ENCODE measurements at places on chromosomes 6 and 20.

DNA sequence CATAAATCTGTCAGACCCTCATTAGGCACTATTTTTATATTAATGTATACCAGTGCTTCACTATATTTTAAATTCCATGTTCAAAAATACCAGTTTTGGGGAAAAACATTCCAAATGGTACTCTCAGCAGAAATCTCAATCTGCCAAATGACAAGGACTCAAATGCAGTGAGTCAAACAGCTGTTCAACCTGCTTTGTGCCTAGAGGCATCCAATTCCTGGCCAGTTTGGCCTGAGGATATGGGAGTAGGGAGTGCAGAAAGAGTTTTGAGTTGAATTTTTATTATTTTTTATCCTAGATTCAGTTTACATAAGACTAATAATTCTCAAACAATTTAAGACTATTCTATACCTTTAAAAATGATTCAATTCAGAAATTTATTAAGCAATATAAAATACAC is 216.8 kb downstream of the LAMA2 start:
- DNase-seq, result no peak

GRCh38 chr6:83231146-83231545 is 38.0 kb downstream of the RWDD2A start:
- DNase-seq, result no peak

DNA sequence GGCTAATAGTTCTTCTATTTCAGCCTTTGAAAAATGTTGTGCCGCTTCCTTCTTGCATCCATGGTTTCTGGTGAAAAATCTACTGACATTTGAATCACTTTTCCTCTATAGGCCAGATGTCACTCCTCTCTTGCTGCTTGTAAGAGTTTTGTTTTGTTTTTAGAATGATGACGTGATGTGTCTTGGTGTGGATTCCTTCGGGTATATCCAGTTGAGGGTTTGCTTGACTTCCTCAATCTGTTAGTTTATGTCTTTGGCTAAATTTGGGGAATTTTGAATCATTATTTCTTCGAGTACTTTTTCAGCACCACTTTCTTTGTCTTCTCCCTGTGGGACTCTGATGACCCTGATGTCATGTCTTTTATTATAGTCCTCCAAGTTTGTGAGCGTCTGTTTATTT is 175.5 kb downstream of the MYLK4 start:
- no peak for DNase-seq

GRCh38 chr6:69340196-69340595 is 456.6 kb downstream of the LMBRD1 start:
- no peak for DNase-seq

- DNase-seq, result no peak
Observed at GRCh38 chr20:57661746-57662455, 41.7 kb upstream of the ZBP1 start.

DNA sequence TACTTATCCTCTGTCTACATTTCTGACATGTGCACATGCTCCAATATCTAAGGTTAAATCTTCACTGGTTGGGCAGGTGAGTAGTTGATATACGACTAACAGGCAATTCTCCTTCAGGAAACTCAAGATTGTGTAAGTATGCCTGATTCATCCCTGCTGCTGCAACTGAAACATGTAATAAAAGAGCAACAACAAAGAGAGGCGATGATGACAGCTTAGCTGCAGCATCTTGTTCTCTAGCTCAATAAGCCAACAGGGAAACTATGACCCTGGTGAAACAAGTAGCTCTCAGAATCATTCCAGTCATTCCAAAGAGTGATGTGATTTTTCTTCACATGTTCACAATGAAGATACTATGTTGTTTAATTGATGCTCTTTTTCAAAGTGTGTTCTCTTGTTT is 74.4 kb downstream of the ELOVL4 start:
- no peak for DNase-seq

- no peak for DNase-seq
Observed at GRCh38 chr20:37357481-37358365, 11.8 kb downstream of the SRC start.

DNA sequence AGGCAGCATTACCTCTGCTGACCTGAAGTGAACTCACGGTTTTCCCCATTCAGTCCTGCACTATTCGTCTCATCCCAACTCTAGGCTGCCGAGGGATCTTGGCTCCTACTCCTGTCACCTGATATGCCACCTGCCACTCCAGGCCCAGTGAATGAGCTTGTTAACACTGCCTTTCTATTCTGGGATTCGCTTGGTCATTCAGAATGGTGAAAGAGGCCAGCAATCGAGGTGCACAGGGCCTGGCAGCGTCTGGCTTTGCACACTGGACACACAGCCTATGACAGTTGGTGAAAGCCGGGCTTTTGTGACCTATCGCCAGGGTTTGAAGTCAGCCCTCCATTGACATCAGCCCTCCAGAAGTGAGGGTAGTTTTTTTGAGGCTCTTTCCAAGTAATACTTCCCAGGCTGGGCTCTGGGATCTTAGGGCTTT is 59.3 kb upstream of the MYL9 start:
- no peak for DNase-seq

DNA sequence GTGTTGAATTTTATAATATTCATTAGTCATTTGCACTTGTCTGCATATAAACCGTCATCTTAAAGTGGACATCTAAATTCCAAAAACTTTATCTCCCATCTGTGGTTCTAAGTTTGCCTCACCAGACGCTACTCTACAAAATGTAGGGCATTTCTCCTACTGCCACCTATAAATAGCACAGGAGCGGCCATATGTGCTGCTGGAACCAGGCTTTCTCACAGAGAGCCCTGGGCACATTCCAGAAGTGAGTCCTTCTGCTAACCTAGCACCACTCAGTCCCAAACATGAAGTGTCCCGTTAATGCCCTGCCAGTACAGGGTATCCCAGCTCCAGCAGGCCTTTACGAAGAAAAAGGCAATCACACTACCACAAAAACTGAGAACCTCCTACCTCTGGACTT is 153.7 kb downstream of the TMEM242 start:
- DNase-seq, result no peak

- no peak for DNase-seq
Observed at GRCh38 chr6:167576828-167577503, 249.7 kb upstream of the AFDN start.
